ENCODE measurements at places on chromosomes 13 and 19.

GRCh38 chr19:29520390-29520789 lies 5.4 kb upstream of the VSTM2B start:
- no peak for DNase-seq

- DNase-seq: no peak
These were observed 695 bp downstream of the ICAM1 start for GRCh38 chr19:10271543-10272086.

GRCh38 chr19:47089767-47090350 lies 23.7 kb downstream of the ZC3H4 start:
- no peak for DNase-seq

DNA sequence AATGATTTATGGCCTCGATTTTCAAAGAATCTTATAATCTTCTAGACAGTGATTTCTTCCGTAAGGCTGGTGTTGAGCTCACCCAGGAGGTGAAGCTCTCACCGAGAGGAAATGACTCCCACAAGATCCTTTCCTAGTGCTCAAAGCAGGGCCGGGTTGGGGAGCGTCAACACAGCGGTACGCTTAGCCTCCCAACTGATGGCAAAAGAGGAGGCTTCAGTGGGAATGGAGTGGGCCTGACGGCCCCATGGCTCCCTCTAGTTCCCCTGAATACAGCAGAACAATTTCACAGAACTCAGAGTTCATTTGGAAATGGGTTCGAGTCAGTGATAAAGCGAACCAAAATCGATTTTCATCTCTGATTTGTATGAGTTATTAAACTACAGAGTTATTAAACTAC lies 449.5 kb downstream of the KLF12 start:
- no peak for DNase-seq
